ENCODE measurements at places on chromosomes 12 and 14.
A peak's percentile ranks its signal among the peaks of the same experiment; 100 is the strongest.

- DNase-seq, result no peak
Measured at GRCh38 chr14:21974741-21975140, 301.1 kb upstream of the OR4E1 start.

- no peak for DNase-seq
Measured at GRCh38 chr14:73125169-73125588, 11.1 kb upstream of the PSEN1 start.

DNA sequence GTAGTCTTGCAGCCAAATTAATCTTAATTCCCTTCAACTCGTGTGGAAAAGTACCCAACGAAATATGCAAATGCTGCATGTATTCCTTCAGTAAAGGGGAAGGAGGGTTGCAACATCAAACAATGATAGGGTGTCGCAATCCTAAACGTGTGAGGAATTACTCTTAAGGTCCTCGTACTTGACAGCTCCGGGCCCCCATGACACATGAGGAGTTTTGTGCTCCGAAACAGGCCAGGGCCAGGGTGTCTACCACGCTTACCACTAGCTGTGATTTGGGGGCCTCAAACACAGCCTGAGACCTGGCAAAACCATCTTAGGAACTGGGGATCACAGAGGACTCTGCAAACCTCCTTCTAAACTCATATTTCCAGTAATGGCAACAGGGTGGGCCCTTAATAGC is 20.4 kb downstream of the FOS start:
- DNase-seq, result no peak

GRCh38 chr14:91388551-91388975 is 29.1 kb downstream of the CCDC88C start:
- no peak for DNase-seq

GRCh38 chr12:88400302-88400701 is 180.0 kb downstream of the KITLG start:
- no peak for DNase-seq

DNA sequence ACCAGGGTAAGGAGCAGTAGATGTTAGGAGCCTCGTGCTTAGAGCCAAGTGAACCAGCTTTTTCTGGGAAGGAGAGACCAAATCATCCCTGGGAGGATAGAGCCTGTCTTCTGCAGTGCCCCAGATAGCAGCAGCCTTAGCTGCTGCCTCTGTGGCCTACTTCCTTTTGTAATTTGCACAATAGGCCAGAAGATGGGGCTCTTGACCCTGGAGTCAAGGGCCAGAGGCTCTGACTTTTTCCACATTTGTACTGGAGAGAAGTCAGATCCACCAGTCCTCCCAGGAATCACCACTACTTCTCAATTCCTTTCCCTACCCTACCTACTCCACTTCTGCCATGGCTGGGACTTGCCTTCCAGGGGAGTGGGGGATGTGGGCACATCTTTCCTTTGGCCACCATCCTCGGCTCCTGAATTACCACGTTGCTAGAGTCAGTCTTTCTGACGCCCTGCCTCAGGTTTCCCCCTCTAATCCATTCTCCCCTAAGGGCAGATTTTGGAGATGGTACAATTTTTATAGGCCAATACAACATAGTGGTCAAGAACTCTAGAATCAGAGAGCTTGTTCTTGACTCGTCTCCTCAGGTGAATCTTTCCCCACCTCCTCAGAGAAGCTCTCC is 3.3 kb upstream of the SLC4A8 start:
- DNase-seq, result peak; percentile 66

DNA sequence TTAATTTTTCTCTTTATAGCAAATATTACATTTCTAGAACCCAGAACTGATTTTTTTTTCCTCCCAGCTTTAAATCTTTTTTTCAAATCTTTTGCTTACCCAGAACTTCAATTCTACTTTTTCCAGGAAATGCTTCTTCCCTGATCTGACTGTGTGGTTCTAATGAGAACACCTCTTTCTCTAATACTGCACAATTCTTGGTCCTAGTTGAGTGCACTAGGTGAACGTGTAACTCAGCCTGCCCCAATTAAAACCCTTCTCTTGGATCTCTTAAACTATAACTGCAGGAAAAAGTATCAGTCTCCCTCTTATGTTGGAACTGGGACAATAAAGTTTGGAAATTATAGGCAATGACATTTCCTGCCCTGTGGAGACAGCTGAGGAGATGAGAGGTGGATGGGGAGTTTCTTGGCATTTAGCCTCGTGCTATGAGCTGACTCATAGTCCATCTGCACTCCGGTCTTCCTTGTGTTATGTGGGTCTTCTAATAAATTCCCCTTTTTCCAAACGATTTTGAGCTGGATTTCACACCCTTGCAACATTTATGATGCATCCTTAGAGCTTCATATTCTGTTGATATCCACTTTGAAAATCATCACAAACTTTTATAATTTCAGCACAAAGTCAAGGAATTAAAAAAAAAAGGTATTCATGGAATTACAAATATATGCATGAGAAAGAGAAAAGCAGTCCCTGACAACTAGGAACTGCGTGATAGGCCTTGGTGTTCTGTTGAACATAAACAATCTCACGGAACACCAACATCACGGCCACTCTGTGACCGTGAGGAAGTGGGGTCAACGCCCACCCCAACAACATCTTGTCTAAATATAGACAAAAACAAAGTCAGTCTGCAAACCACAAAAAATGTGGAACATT is 52.4 kb downstream of the BRMS1L start:
- peak; percentile 8 for DNase-seq

GRCh38 chr12:101076921-101077320 is 133.1 kb downstream of the SLC5A8 start:
- no peak for DNase-seq

GRCh38 chr14:51478175-51478621 is 173.5 kb upstream of the FRMD6 start:
- no peak for DNase-seq

- DNase-seq, result no peak
Measured at GRCh38 chr12:108709697-108710096, 21.6 kb downstream of the CORO1C start.

DNA sequence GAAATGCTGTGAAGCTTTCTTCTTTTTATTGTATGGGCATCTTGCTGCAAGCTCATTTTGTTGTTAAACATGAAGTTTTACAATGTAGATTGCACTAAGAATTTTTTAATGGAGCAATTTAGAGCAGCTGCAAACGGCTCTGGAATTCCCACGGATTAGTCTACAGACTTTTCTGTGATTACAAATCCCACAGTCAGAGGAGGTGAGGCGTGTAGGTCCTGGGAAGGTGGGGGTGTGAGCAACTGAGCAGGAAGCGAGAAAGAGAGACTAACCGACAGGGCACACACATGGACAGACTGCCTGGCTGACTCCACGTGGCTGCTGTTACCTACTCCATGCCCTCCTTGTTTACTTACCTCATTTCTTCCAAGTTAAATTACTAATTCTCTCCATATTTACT is 348.5 kb downstream of the NPAS3 start:
- no peak for DNase-seq

- DNase-seq, result no peak
Measured at GRCh38 chr12:32270818-32271710, 128.3 kb upstream of the FGD4 start.

DNA sequence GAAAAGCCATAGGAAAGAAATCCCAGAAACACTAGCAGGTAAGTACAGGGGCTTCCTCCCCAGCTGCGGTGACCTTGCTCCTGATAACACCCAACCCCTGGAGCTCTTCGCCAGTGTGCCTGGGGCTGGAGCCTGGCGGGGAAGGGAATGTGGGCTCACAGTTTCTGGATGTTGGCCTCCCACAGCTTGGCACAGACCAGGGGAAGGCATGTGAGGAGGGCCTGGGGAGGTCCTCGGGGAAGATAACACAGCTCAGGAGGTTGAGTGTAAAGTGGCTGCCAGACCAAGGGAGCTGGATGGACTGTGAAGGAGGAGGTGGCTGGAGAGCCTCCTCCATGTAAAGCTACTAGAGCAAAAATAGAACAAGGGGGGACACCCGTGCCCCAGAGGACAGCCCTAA is 120.1 kb downstream of the BICD1 start:
- no peak for DNase-seq

GRCh38 chr12:110349514-110350151 is 53.9 kb downstream of the ANAPC7 start:
- DNase-seq, result no peak

DNA sequence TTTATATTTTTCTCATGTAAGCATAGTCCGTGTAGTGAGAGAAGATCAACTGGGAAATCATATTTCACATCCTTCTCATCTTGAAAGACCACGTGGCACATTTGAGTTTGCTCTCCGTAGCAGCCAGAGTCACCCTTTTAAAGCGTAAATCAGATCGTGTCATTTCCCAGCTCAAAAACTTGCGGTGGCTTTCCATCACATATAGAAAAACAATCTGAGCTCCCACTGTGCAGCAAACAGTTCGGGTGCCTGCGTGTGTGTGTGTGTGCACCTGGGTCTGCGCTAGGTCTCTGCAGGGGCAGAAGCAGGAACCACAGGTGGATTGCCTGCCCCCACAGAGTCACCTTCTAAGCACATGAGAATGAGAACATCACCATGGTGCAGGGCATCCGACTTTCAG is 338.2 kb downstream of the TRHDE start:
- DNase-seq, result no peak

DNA sequence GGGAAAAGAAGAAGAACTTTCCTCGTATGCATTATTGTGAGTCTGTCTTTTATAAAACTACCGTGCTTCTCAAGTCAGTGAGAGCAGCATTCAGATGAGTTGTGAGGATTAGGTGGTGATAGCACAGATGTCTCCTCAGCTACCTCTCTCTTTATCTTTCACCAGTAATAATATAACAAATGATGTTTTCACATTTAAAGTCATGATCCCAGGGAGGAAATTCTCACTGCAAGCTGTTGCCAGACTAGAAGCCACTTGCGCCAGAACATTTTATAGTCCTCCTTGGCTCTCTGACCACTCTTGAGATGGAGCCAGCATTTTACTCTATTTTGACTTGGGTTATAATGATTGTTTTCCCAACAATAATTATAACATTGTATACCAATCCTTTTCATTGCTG is 443.1 kb downstream of the AEBP2 start:
- no peak for DNase-seq

- no peak for DNase-seq
Measured at GRCh38 chr12:3216726-3217682, 139.8 kb downstream of the TSPAN9 start.

DNA sequence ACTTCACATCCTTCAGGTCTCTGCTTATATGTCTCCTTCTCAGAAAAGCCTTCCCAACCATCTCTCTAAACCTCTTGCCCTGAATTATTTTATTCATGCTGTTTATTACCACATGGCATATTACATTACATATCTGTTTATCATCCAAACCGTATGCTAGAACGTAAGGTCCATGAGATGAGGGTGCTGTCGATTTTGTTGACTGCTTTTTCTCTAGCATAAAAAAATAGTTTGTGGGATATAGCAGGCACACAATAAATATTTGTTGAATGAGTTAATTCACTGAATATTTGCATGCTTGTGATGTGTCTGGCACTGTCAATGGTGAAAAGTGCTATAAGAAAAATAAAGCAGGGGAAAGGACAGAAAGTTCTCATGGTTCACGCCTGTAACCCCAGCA is 22.9 kb downstream of the SAMD4A start:
- no peak for DNase-seq

GRCh38 chr14:68574906-68575305 is 218.0 kb downstream of the ZFP36L1 start:
- DNase-seq, result no peak

GRCh38 chr12:108446766-108447165 is 68.3 kb upstream of the FICD start:
- no peak for DNase-seq

DNA sequence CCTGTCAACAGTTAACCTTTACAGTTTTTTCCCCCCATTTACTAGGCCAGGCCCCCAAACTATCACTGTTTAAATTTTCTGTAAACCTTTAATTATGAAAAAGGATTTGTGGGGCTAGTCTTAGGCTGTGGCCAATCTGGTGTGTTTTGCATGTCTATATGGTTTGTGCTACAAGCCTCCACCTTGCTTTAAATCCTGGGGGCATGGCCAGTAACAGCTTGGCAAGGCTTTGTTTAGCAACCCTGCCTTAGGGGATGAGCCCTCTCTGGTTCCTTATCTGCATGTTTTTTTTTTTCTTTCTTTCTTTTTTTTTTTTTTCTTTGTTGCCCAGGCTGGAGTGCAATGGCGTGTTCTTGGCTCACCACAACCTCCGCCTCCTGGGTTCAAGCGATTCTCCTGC is 102.7 kb downstream of the KCNMB4 start:
- DNase-seq, result no peak

- DNase-seq, result no peak
Measured at GRCh38 chr14:79274641-79275291, 936.5 kb downstream of the DIO2 start.

DNA sequence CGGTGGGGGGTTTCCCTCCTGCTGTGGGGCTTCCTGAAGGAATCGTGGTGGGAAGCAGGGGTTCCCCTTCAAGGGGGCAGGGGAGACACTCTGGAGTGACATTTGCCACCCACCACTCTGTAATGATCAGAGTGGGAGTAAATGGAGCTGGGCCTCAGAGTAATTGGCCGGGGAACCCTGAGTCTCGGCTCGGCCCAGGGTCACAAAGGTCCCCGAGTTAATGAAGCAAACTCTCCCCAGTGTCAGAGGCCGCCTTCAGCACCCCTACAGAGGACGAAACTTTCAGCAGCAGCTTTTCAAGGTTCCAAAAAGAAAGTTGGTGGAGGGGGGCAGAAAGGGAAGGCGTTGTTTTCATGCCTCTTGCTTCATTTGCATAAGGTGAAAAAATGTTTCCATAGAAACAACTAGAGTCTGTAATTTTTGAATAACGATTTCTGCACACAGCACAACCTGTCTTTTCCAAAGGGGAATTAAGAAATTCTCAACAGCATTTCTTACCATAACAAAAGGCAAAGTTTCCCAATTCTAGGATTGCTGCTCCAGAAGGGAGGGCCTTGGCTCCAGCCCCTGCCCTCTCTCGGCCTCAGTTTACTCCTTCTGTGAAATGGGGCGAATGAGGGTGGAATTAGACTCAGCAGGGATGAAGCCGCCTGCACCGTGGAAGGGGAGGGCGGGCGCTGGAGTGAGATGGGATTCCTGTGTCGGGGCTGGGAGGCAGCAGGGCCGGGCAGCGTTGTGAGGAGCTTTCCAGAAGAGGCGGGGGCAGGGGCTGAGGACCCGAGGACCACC is 67.0 kb upstream of the BEGAIN start:
- DNase-seq, result no peak

GRCh38 chr12:1083889-1084262 is 92.9 kb downstream of the ERC1 start:
- no peak for DNase-seq

DNA sequence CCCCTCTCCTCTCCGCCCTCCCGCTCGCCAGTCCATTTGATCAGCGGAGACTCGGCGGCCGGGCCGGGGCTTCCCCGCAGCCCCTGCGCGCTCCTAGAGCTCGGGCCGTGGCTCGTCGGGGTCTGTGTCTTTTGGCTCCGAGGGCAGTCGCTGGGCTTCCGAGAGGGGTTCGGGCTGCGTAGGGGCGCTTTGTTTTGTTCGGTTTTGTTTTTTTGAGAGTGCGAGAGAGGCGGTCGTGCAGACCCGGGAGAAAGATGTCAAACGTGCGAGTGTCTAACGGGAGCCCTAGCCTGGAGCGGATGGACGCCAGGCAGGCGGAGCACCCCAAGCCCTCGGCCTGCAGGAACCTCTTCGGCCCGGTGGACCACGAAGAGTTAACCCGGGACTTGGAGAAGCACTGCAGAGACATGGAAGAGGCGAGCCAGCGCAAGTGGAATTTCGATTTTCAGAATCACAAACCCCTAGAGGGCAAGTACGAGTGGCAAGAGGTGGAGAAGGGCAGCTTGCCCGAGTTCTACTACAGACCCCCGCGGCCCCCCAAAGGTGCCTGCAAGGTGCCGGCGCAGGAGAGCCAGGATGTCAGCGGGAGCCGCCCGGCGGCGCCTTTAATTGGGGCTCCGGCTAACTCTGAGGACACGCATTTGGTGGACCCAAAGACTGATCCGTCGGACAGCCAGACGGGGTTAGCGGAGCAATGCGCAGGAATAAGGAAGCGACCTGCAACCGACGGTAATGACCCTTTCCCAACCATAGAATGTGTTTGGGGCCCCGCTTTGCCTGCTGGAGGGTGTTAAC is 615 bp downstream of the CDKN1B start:
- no peak for DNase-seq
